ENCODE measurements at places on chromosomes 11 and 22.
A peak's percentile ranks its signal among the peaks of the same experiment; 100 is the strongest.

- no peak for DNase-seq
Observed at GRCh38 chr11:126732981-126733380, 267.6 kb downstream of the KIRREL3 start.

DNA sequence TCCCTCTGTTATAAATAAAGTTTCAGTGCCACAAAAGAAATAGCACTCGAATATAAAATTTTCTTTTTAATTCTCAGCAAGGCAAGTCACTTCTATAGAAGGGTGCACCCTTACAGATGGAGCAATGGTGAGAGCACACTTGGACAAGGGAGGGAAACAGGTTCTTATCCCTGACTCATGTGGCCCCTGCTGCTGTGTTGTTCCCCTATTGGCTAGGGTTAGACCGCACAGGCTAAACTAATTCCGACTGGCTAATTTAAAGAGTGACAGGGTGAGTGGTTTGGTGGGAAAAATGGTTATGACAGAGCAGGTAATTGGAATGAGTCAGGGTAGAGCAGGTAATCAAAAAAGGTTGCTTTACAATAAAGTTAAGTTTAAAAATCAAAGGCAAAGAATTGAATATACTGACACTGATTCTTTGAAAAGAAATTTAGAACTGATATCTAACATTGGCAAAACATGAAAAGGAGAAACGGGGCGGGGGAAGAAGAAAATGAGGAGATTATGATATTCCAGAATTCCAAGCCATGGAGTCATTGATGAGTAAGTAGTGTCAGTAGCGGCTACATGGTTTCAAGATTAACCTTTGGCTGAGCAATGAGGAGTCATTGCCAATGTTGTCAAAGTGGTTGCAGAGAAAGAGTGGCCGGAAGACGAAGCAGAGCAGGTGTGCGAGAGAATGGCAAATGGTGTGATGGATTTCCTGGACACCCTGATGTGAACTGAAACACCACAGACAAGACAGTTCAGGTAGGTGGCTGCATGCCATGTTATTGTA, 48.4 kb upstream of the MRGPRX1 start:
- no peak for DNase-seq

- no peak for DNase-seq
Observed at GRCh38 chr22:19610518-19611253, 86.5 kb upstream of the CLDN5 start.

GRCh38 chr22:49954991-49955580, 5.5 kb upstream of the PIM3 start:
- no peak for DNase-seq

DNA sequence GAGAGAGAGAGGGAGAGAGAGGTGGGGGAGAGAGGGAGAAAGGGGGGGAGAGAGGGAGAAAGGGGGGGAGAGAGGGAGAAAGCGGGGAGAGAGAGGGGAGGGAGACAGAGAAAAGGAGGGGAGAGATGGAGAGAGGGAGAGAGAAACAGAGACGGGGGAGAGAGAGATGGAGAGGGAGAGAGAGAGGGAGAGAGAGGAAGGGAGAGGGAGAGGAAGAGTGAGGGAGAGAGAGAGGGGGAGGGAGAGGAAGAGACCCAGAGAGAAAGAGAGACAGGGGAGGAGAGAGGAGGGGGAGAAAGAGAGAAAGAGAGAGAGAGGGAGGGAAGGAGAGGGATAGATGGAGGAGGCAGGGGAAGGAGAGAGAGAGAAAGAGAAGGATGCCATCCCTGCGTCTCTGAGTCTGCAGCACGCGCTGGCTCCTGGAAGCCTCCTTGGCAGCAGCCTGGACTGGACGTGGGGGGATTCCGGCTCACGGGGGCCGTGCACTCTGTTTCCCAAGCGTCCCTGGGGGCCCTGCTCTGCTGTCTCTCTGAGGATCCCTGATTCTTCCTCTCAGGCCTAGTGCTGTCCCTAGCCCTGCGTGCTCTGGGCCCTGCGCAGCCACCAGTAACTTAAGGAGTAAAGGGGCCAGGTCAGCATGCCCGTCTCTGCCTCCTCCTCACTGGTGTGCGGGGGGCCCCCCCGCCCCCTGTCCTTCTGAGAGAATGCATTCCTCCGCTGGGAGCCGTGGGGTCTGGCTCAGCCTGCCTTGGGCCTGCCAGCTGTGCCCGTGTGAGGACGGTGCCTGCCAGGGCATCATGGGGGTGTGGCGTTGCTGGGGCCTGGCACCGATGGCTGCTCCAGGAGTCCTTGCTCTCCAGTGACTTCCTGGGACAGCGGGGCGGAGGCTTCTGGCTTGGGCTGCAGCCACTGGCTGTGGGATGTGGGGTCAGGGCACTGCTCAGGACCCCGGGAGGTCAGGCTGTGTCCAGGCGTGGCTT, 429.5 kb downstream of the TBC1D22A start:
- no peak for DNase-seq

DNA sequence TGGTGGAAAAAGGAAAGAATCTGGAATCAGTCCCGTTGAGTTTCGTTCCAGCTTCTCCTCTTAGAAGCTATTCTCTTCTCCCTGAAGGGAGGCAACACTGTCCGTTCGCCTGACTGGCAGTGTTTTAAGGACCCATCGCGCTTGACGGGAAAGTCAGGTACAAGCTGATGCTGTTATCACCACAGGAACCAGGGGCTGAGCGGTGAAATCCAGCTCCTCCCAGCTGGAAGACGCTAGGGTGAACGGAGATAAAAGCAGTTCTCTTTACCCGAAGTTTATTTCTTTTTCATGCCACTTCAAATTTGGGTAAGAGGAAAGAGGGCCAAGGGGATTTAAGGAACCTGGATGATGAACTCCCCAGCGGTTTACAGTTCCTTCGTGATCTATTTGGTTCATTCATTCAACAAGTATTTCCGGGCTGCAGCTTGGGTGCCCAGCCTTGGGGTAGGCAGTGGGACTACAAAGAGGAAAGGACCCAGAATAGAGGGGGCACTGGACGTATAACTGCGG, 551 bp upstream of the DEUP1 start:
- peak; percentile 22 for DNase-seq

DNA sequence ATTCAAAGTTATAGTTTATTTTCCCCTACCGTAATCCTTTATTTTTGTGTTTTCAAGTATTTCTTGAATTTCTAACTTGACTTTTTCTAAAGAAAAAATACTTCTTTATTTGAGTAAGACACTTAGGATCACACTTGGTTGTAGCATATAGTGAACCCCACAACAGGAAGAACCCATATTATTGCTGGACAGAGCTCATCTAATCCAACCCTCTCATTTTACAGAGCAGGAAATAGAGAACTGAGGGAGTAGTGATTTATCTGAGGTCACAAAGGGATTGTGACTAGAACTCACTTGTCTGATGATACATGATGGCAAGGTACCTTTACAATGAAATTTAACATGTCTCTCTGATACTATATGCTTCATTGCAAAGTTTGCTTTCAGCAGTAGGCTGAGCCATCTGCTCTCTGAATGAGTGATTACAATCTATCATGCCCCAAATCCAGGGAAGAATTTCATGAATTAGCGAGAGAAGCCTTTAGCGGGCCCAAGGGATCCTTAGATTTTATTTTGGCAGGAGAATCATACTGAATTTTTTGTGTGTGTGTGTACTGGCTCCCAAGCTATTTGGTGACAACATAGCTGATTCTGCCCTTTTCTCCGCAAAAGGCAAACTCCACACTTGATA, 9.8 kb downstream of the SLC17A6 start:
- DNase-seq = no peak

- no peak for DNase-seq
Observed at GRCh38 chr11:116790167-116791001, 1.3 kb downstream of the APOA5 start.

GRCh38 chr11:121671283-121672168, 218.8 kb upstream of the SORL1-AS1 start:
- DNase-seq = peak; percentile 74

DNA sequence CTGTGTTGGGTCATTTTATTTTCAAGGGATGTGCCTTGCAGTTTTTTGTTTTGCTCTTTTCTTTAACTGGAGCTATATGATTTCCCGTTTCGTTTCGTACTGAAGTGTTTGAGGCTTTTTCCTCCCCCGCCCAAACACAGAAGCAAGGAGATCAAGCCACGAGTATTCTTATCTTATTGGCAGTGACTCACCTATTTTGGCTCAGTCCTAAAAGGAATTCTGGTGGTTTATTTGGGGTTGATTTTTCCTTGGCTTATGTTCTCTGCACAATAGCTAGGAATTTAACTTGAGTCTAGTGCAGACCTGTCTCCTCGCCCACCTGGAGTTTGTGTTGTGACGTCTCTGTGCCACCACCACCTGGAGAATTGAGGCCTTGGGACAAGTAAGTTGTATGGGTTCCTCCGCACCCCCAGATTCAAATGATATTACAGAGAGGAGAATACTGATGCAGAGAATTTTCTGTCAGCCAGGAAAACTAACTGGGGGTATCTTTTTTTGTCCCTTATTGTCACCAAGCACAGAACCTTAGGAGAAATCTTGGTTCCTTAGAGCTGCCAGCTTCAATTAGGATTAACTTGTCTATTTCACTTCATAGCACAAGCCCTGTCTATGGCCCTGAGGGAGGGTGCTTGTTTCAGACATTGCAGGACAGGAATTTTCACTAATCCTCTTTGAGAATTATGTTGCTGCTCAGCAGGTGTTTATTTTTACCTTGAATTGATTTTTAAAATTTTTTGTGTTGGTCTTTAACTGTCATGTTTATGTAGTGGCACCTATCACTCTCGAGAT, 90.4 kb upstream of the BIRC3 start:
- no peak for DNase-seq

DNA sequence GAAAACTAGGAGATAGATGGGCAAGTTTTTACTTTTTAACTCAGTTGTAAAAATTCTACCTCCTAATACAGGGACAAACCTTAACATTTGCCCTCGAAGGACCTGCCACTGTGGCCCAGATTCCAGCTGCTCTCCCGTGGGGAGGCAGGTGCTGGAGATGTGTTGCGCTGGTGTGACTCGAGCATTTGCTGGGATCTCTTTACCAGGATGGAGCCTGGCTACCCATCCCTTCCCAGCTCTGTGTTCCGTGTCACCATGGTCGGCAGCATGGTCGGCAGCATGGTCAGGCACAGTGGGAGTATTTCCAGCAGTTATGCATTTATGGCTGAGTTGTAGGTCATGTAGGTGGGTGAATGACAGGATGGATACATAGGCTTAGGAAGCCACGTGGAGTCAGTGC, 41.1 kb downstream of the OTOG start:
- no peak for DNase-seq

GRCh38 chr11:40683010-40683409, 776.4 kb downstream of the LRRC4C start:
- DNase-seq = no peak

DNA sequence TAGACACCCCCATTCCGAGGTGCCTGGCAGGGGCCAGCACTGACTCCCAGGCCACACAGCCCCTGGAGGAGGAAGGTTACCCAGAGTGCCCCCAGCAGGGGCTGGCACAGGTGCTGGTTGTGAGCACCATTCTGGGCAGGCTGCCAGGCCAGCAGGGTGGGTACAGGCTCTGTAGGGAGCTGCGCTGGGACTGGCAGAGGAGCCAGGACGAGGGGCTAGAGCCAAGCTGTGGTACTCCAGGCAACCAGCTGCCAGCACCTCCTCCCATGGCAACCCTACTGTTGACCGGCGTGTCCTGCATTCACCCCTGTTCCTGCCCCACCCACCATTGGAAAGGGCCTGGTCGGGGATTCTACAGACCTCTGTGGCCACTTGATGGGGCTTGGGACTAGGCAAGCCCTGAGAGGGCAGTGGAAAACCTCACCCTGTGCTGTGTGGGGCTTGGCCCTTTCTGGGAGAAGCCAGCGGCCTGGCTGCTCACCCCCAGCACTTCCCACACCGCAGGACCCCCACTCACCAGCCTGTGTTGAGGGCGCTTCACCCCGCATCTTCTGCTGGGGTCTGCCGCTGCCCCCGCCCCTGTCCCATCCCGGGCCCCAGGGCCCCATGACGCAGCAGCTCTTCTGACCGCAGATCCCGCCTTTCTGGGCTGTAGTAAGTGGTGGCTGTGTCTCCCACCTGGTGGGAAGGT, 1.9 kb downstream of the CLDN5 start:
- DNase-seq = no peak

DNA sequence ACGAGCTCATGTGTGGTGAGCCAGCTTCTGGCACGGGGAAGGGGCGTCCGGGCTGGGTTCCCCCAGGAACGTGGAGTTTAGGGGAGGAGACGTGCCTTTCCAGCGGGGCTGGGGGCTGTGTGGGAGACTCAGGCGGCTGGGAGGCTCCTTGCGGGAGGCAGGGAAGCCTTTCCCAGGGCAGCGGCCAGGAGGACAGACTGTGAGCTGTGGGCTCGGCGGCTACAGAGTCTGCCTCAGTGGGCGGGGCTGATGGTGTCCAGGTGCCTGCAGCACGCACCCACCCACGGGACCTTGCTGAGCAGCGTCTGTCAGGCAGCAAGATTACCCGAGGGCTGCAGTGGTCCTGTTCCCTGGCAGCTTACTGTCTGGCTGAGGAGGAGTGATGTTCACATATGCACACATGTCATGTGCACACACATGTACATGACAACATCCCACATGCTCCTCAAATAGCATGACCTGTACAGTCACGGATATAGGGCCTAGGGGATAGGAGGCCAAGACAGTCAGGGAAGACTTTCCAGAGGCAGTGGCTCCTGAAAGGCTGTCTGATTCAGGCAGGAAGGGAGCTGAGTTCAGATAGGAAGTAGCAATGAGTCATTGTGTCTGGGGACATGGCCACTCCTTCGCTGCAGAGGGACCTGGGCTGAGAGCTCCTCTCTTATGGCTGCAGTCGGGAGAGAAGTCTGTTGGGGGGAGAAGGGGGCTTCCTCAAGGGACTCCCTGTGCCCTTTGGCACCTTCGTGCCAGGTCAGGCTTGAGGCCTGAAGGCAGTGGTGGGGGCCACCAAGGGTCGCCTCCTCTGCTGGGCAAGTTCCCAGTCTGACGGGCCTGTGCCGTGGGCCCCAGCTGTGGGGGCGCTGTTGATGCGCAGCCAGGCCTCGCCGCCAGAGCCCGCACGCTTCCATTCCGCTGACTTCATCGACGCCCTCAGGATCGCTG, 23.3 kb upstream of the PPP6R3 start:
- DNase-seq = no peak

GRCh38 chr22:43846966-43847365, 15.3 kb downstream of the SULT4A1 start:
- DNase-seq = no peak

DNA sequence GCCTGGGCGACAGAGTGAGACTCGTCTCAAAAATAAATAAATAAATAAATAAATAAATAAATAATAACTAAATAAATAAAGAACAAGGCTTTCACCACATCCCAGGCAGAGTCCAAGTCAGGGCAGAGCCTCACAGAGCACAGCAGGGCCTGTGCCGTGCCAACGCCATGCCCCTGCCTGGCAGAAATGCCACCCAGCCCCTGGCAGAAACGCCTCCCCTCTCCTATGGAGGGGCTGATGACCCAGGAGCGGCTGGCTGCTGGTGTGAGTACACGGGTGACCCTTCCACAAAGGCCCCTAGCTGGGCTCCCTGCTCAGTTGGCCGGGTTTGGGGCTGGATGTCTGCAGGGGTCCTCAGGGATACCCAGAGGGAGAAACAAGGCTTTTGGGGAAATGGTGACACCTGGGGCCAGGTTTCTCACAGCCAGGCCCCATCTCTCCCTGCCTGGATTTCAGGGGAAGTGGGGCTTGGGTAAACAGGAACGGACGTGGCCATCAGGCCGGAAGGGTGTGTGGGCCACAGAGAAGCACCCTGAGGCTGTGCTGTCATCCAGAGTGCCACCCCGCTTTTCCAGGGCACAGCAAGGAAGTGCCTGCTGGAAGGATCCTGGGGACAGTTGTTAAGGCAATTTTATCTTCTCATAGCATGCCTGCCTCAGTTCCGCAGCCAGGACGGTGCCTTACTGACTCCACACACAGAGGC, 5.1 kb downstream of the BID start:
- DNase-seq = no peak

- DNase-seq = no peak
Observed at GRCh38 chr22:30931541-30932300, 36.9 kb downstream of the MORC2 start.
